ENCODE measurements at places on chromosomes 3 and 15. TPM values are rescaled to one million over a fixed set of nuclear protein-coding genes. Genes with fewer than 3 reads are reported as not detected.

ALDH1A3 gene
- 213 TPM for total RNA-seq

CGNL1 gene
- total RNA-seq = 0.16 TPM

INSYN1 gene
- 2.5 TPM for total RNA-seq

HACD2 gene
- 6.4 TPM for total RNA-seq

PODXL2 gene
- total RNA-seq = 0.79 TPM

HPS3 gene
- total RNA-seq = 19.1 TPM

SYNPR gene
- total RNA-seq = not detected

GADL1 gene
- 1.9 TPM for total RNA-seq

IGSF11 gene
- total RNA-seq = 0.09 TPM

CSTA gene
- total RNA-seq = 6.6 TPM

CASR gene
- not detected for total RNA-seq

CPN2 gene
- total RNA-seq = not detected

CACNA2D2 gene
- total RNA-seq = 0.16 TPM

DUOX1 gene
- under 0.01 TPM for total RNA-seq

LAMB2 gene
- total RNA-seq = 711 TPM

ADAMTSL3 gene
- total RNA-seq = 0.32 TPM

IQCF5 gene
- total RNA-seq = not detected

KBTBD13 gene
- not detected for total RNA-seq

ROPN1 gene
- not detected for total RNA-seq

HYKK gene
- total RNA-seq = 1.7 TPM

MANF gene
- 90.5 TPM for total RNA-seq

RFC4 gene
- total RNA-seq = 11.0 TPM

TUSC7 gene
- not detected for total RNA-seq

NMNAT3 gene
- 0.60 TPM for total RNA-seq

GOLGA6B gene
- under 0.01 TPM for total RNA-seq

GNAT1 gene
- total RNA-seq = not detected

SLC9A9 gene
- total RNA-seq = 65.9 TPM

DAPK2 gene
- total RNA-seq = 1.2 TPM

DNASE1L3 gene
- not detected for total RNA-seq

C3orf22 gene
- not detected for total RNA-seq

KBTBD8 gene
- 0.77 TPM for total RNA-seq

CPEB1 gene
- 26.9 TPM for total RNA-seq

COPG1 gene
- 338 TPM for total RNA-seq

SLC12A1 gene
- not detected for total RNA-seq

SCAANT1 gene
- total RNA-seq = not detected

ARGFX gene
- not detected for total RNA-seq

GUCA1C gene
- total RNA-seq = not detected

PAQR5 gene
- 2.8 TPM for total RNA-seq

PPP2R3A gene
- total RNA-seq = 9.6 TPM

CPB1 gene
- not detected for total RNA-seq

HRH1 gene
- total RNA-seq = 38.1 TPM

RASL12 gene
- 31.7 TPM for total RNA-seq

SCG3 gene
- total RNA-seq = not detected

RETNLB gene
- not detected for total RNA-seq

ALCAM gene
- total RNA-seq = 44.0 TPM

SEMA5B gene
- not detected for total RNA-seq

CMSS1 gene
- 2.4 TPM for total RNA-seq

CRBN gene
- 110 TPM for total RNA-seq

CATSPER2 gene
- total RNA-seq = 1.3 TPM

GATA2 gene
- total RNA-seq = 7.6 TPM

SLC38A3 gene
- total RNA-seq = not detected

ERICH6 gene
- 0.17 TPM for total RNA-seq
